CD4-positive, alpha-beta T cell treated with Interleukin-17A for 4 hours (primary cell): ENCODE measurements at places on chromosomes 13 and 19.

DNA sequence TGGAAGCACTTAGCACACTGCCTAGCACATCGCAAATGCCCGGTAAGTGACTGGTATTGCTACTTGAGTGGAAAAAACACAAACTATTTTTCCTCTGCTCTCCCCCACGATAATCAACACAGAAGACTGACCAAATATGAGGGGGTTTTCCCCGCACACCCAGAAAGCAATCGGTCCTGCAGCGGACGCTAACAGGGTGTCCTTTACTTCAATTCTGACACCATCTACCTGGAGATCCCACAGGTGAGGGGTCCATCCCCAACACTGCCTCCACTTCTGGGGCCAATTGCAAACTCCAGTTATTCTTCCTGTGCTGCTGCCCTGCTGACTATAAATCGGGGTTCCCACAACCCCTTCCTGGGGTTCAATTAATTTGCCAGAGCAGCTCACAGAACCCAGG is 26.2 kb upstream of the PLEKHF1 start:
- DNase-seq, result no peak

- no peak for DNase-seq
These were observed 2.1 kb upstream of the TEX29 start for GRCh38 chr13:111318386-111318785.

DNA sequence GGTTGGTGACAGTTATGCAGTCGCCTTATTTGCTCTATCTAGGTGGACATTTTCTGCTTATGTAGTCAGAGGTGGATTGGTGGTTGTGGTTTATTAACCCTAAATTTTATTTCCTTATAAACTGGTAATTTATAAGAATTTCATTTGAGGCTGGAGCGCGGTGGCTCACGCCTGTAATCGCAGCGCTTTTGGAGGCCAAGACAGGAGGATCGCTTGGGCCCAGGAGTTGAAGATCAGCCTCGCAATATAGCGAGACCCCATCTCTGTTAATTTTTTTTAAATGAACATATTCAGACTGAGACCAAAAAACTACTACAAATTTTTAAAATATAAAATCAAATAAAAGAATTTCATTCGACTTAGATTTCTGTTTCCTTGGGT is 810 bp downstream of the ZNF627 start:
- no peak for DNase-seq

GRCh38 chr13:113917594-113918371 is 53.9 kb upstream of the GAS6 start:
- DNase-seq, result no peak

GRCh38 chr19:50639121-50640112 is at the start of gene SYT3:
TSS of gene SYT3 (minus strand) at chr19:50639881. CDS start at chr19:50637411, 2,470 bp downstream.
- DNase-seq, result peak; percentile 53

- no peak for DNase-seq
These were observed 7.0 kb upstream of the ZC3H4 start for GRCh38 chr19:47120470-47121067.

- DNase-seq, result no peak
These were observed 2.9 kb upstream of the ZNF700 start for GRCh38 chr19:11921852-11922495.

GRCh38 chr19:34148658-34149185 is 23.6 kb upstream of the LSM14A start:
- DNase-seq, result no peak

DNA sequence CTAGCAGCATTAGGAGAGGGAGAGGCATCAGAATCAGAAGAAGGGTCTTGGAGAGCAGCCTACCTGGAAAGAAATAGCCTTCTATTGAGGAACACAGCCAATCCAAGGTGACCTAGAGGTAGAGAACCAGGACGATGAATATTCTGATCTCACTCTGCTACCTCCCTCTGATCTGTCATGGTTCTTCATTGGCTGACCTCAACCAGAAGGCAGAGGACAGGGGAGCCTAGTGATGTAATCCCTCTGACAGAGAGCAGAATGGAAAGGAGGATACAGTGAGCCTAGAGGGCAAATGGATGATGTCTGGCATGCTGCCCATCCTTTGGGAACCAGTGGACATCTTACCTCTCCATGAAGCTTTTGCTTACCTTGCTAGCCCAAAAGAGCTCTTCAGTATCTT is 3.6 kb downstream of the ZNF507 start:
- DNase-seq, result no peak

- no peak for DNase-seq
These were observed 137.3 kb downstream of the ZIC5 start for GRCh38 chr13:99834246-99834645.

DNA sequence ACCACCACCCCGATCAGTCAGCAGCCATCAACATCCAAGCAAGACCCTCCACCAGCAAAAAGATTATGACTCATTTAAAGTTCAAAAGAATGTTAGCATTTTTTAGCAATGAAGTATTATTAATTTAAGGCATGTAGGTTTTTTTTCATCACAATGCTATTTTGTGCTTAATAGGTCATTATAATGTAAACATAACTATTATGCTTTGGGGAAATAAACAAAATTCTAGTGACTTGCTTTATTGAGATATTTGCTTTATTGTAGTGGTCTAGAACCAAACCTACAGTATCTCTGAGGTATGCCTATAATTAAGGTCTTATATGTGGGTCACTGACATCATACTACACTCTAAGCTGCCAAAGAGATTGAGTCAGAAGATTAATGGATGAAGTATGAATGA is 20.0 kb downstream of the KLF12 start:
- no peak for DNase-seq
